ENCODE measurements at places on chromosomes 7 and 10. TPM values are rescaled to one million over a fixed set of nuclear protein-coding genes. Genes with fewer than 3 reads are reported as not detected.

The OR2A7 gene
- 12.5 TPM for total RNA-seq

GRCh38 chr7:81887098-81888090 lies 117.5 kb upstream of the HGF start:
- no peak for DNase-seq

DNA sequence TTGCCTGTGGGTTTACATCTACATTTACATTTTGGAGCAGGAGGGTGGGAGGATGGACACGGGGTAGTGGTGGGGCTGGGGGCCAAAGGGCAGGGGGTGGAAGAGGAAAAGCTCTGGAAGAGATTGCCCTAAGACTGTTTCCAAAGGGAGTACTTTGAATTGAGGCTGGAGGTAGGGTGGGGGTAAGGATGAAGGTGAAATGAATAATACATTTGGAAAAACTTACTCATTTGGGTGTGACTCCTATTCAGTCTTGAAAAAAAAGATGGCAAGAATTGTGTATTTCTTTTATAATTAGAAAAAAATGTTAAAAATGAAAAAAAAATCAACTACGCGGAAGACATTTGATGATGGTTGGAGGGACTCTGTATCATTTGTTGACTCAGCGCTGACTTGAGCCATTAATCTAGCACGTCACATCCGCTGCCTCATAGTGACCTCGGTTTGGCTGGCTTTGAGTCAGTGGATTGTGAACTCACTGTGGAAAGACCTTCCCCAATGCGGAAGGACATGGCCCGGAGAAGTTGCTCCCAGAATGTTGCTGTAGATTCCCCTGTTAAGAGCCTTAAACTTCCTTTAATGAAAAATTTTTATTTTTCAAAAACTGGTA lies 2.8 kb downstream of the FAM180A start:
- DNase-seq = no peak

DNA sequence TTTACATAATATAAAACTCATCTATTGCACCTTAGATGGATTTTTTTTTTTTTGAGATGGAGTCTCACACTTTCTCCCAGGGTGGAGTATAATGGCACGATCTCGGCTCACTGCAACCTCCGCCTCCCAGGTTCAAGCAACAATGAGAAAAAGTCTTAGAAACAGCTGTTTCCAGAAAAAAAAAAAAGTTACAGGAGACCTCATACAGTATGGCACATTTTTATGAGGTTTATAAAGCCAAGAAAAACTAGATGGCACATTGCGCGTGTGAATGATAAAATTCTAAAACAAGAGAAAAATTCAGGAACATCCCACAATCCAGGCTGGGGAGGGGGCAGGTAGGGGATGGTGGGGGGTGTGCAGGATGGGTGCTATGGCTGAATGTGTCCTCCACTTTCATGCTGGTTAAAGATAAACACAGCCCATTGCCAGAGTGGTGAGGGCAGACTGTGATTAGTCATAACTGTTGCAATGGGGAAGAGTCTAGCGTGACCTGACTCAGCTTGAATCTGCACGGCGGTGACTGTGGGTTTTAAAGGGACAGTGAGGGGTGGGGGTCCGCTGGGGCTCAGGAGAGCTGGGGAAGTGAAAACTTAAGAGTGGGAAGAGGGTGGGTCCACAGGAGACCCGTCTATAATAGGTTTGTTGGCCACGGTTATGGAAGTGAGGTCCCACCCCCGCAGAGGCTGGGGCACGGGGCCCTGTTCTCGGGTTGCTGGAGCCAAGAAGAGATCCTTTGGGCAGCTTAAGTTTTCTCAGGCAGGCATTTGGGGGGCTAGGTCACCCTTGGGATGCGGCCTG lies 11.9 kb upstream of the LRRC27 start:
- no peak for DNase-seq

The CYP3A5 gene
- total RNA-seq = 24.9 TPM

DNA sequence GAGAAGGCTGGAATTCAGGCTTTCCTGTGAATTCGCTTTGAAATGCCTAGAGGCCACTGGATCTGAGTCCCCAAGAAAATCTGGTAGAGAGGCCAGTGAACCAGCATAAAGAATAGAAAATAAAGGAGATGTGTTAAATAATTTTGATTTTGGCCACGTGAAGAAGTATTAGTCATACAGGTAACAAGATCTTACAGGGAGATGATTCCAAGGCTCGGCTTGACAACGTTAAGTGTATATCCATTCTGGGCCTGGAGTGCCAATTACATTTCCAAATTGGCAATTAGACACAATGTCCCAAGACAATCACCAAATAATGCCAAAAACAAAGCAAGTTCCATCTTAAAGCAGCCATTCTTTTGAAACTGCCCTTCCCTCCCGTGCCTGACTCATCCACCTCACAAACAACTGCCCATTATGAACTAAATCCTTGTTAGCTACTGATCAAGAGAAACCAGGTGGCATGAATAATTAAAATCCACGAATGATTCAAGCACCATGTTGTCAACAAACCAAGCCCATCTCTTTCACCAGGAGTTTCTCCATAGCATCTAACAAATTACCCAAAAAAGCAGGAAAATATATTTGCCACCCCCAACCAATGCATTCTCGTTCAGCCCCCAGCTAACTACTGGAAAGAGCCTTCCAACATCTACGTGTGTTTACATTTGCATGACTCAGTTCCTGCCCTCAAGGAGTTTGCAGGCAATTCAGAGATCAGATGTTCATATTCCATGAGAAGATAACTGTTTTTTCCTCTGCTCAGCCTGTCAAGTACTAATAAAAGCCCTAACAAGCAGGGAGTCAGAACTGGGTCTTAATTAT lies 8.5 kb downstream of the KCNMA1 start:
- DNase-seq = no peak

DNA sequence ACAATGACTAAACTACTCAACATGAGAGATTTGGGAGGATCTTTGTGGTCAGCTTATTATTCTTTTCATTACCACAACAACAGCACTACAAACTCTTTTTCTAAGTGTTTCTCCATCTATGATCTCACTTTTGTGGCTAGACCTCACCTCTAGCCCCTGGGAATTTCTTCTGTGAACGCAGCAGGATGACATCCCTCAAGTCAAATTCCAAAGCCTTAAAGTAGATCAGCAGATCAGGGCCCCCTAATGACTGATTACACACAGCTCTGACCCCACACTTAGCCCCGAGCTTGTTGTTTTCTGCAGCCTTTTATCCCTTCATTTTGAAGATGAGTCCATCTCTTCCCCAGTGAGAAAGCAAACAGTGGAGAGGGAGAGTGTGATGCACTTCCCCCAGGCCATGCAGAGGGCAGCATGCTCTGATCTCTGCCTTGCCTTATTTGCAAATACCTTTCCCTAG lies 27.3 kb downstream of the TFAM start:
- no peak for DNase-seq

The OIT3 gene
- 2.9 TPM for total RNA-seq

The AVL9 gene
- 21.7 TPM for total RNA-seq

The DNAJC12 gene
- 2.7 TPM for total RNA-seq

GRCh38 chr7:154592388-154592787 lies 410.5 kb downstream of the PAXIP1 start:
- DNase-seq = no peak

The PRLHR gene
- total RNA-seq = under 0.01 TPM

GRCh38 chr10:87664276-87664701 lies 4.6 kb downstream of the PAPSS2 start:
- no peak for DNase-seq

DNA sequence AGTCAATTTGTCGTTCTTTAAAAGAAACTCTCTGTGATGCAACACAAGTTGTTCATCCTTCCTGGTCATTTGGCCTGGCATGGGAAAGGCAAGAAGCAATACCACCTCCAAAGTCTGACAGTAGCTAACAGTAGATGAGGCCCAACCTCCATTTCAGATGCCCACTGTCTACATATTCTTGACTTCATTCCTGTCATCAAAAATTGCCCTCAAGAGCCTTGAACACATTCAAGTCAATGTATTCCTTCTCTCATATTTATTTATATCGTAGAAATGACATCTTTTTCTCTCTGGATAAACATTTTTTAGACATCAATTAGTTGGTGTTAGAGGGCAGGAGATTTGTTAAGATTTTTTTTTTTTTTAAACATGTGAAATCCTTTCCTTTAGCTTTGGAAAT lies 33.7 kb downstream of the ABLIM1 start:
- no peak for DNase-seq

The MDFIC gene
- total RNA-seq = 25.6 TPM

DNA sequence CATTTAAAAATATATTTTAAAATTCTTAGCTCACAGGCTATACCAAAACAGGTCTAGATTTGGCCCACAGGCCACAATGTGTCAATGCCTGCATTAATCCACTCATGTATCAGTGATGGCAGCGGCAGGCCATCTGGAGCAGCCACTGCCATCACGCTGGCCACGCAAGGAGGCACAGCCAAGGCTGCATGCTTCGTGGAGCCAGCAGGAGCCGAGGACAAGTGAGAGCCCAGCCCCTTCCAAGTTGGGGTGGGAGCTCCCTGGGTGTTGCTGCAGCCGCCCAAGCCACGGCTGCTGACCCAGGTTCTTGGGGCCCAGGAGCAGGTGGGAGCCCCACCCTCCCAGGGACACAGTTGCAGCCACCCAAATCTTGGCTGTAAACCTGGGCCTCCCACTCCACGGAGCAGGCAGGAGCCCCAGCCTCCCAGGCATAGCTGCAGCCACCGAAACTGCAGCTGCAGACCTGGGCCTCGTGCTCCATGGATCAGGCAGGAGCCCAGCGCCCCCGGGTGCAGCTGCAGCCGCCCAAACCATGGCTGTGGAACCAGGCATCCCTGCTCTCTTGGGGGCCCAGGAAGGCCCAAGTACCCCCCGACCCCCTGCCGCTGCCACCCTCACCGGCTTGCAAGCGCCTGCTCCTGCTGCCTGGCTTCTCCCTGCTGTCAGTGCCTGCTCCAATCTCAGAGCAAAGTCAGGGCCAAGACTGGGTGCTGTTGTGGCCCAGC lies 87.3 kb upstream of the CACUL1 start:
- no peak for DNase-seq

DNA sequence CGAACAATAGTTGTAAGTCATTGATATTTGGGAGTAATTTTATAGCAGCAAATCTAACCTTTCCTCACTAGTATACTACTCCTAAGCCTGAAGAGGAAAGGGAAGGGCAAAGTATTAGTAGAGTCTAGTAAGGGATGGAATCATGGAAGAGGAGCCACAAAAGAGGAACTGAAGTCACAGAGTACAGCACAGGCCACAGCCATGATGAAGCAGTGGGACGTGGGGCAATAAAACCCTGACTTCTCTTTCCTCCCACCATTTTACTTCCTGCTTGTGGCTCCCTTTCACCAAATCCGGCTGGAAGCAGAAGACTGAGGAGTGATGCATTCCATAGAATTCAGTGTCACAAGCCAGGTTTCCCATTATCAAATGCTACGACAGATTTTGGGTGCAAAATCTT lies 58.7 kb downstream of the CABCOCO1 start:
- no peak for DNase-seq

The SCIN gene
- 0.99 TPM for total RNA-seq

The C10orf53 gene
- not detected for total RNA-seq

The HOXA2 gene
- total RNA-seq = 0.89 TPM

GRCh38 chr7:40644454-40645188 lies 509.8 kb downstream of the SUGCT start:
- DNase-seq = no peak

DNA sequence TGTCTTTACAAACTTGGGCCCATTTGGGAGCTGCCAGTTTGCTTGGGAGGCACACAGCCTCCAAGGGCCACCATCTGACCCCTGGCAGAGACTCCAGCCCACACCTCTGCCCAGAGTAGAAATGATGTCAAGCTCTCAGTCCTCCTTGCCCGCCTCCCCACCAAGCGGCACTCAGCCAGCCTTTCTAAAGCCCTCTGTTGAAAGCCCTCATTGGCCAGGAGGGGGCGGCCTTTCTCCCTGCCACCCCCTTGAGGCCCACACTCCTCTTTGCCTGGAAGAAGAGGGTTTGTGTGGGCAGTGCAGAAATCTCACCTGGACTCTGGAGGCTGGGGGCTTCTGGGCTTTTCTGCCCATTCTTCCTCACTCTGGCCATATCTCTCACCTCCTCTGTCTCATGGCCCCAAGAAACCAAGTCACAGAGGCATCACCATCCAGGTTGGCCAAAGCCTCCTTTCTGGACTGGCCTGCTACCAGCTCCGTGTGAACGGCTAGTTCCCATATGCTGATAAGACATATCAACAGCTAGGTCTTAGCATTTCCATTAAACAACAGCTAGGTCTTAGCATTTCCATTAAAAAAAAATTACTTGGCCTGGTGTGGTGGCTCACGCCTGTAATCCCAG lies 36.1 kb downstream of the UBTD1 start:
- no peak for DNase-seq
